ENCODE measurements at places on chromosomes 1 and 21. TPM values are rescaled to one million over a fixed set of nuclear protein-coding genes. Genes with fewer than 3 reads are reported as not detected.

DNA sequence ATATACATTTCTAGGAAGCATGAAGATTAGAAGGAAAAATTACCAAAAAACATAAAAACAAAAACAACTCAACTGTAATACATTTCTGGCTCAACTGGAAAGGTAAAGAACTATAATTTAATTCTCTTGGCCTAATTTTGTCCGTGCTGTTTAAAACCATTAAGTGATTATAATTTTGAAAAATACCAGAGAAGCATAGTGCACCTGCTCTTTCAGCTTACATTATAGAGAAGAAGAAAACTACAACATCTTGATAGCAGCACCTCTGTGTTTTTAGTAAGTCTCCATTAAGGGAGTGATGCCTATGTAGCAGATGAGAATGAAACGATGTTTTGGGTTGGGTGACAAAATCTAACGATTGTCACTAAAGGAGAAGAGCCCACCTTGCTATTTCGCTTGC is 19.3 kb upstream of the MAN1A2 start:
- ATAC-seq: no peak

DNA sequence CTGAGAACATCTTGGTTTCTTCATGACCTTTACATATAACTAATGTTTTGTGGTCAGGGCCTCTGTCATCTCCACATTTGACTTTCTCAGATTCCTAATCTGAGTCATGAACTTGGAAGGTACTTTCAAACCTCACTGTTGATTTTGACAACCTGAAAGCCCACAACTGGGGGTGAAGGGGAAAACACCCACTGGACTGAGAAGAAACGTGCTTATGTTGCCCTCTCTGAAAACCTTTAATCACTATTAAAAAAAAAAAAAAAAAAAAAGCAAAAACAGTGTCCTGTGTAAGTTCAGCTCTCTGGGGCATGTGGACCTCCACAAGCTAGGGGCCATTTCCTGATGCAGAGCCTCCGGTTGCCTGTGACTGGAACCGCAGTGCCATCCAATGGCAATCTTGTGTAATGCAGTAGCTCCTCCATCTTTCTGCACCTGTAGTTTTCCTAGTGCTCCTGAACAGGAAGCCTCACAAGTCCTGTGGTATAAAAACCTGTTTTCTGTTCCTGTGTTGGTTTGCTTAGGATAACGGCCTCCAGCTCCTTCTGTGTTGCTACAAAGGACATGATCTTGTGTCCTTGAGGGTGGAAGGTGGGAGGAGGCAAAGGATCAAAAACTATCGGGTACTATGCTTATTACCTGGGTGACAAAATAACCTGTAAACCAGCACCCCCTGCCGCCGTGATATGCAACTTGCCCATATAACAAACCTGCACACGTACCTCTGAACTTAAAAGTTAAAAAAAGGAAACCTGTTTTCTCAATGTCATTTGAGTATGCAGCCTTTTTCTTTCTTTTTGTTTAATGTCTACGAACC is 124.5 kb downstream of the ZNF648 start:
- peak; percentile 83 for ATAC-seq

GRCh38 chr1:9402256-9402616 is 109.5 kb downstream of the SPSB1 start:
- no peak for ATAC-seq

GRCh38 chr1:10108948-10109708 is 76.4 kb downstream of the UBE4B start:
- no peak for ATAC-seq

The DMBX1 gene
- total RNA-seq: not detected
